Lung microvascular endothelial cell (primary cell): ENCODE measurements at places on chromosomes 16 and 17. TPM values are rescaled to one million over a fixed set of nuclear protein-coding genes. Genes with fewer than 3 reads are reported as not detected.

CD7 gene
- under 0.01 TPM in 1 of 2 replicates, not detected in the other for total RNA-seq

MAP3K14 gene
- 1.1 and 1.8 TPM in 2 replicates for total RNA-seq

PLXDC1 gene
- total RNA-seq, result not detected in 2 replicates

FOXL1 gene
- total RNA-seq, result 0.60 and 1.1 TPM in 2 replicates

SKAP1 gene
- total RNA-seq, result 0.22 TPM in 1 of 2 replicates, not detected in the other
